ENCODE measurements at places on chromosomes 1 and 21.

DNA sequence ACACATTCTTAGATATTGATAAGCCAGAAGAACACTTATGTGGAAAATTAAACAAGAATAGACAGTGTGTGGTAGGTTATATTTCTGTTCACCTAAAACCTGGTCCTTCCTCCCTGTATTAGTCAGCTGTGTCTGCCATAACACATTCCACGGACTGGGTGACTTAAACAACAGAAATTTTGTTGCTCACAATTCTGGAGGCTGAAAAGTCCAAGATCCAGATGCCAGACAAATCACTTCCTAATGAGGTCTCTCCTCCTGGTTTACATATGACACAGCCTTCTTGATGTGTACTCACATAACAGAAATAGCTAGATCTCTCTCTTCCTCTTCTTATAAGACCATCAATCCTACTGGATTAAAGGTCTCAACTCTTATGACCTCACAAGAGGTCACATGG is 25.7 kb downstream of the JMJD4 start:
- no peak for DNase-seq

GRCh38 chr1:92655197-92655801 is 129.6 kb downstream of the EVI5 start:
- DNase-seq = no peak

DNA sequence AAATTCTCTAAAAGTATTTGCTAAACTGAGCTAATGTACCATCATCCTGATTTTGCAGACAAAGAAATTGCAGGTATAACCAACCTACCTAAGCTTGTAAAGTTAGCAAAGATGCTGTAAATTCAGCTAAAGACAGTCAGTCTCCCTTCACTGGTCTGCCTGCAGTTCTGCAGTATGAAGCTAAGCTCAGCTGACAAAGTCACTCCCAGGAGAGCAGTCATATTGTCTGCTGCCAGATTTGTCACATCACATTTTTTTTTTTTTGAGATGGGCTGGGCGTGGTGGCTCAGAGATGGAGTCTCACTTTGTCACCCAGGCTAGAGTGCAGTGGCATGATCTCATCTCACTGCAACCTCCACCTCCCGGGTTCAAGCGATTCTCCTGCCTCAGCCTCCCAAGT is 8.9 kb upstream of the CMPK1 start:
- DNase-seq = no peak

- no peak for DNase-seq
Observed at GRCh38 chr1:109314795-109315194, 8.0 kb upstream of the MYBPHL start.

DNA sequence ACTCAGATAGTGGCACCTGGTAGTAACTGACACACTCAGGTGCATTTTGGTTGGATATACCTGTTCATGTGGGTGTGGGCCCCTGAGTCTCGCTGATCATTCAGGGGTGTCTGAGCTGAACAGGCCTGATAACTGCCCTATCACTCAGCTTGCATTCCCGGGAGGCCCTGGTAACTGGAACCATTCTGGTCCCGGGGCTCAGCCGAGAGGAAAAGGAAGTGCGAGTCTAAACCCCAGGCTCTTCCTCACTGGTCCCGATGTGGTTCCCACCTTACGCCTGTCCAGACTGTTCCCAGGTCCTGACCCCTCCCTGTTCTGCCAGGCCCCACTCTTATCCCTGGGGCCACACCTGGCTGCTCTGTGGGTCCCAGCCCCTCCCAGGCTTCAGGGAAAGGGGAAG is 11.7 kb upstream of the CDK18 start:
- no peak for DNase-seq

DNA sequence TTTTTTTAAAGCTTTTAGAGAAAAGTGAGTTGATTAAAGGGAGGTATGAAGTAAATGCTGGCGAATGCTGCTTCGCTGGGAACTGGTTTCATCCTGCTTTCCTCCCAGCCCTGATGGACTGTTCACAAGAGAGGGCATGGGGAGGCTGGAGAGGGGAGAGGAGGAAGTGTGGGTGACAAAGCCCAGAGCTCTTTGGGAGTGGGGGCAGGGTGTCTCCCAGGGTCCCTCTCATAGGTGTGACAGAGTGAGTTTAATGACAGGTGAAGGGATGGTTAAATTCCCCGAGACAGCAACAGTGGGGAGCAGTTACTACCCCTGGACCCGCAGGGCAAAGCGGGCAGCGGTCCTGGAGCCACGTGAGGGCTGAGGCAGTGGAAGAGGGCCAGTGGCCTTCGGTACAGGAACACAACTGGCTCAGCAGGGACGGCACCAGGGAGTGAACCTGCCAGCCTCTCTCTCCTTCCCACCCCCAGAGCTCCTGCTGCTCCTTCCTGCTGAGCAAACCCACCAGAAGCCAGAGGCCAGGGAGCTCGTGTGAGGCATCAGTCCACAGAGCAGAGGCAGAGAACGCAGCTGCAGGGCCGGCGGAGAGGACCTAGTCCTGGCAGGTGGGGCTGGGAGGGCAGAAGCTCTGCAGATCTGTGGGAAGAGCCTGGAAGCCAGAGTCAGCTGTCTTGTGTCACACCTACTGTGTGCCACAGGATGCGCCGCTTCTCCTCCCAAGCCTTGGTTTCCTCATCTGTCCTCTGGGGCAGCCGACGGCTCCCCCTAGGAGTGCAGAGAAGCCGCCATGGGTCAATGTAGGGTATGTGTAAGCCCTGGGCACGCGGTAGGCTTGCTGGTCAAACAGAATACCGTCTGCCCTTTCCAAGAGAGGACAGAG is 20.9 kb upstream of the LRP8 start:
- no peak for DNase-seq

GRCh38 chr21:37074197-37074510 is 1.1 kb downstream of the TTC3 start:
- DNase-seq = no peak

GRCh38 chr1:222898191-222898527 is 83.3 kb downstream of the DISP1 start:
- DNase-seq = no peak

DNA sequence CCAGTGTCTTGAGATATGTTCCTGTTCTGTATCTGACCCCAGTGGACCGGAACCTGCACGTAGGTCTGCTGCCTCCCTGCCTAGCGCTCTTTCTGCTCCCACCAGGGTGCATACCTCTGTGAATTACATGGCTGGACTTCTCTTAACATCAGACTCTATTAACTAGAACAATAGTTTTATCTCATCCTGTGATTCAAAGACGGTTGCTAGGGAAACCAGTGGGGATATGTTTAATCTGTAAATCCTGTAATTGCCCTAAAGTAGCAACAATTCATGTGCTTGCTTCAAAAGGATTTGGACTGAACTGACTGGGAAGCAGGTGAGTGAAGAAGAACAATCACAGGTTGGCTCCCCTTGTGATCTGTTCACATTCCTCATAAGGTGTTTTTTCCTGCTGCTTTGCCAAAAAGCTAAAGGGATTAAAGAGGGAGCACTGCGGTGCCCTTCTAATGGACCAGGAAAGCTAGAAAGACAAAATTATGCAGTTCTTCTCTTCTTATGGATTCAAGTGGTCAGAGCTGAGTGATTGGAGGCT is 52.7 kb upstream of the DIRAS3 start:
- no peak for DNase-seq

DNA sequence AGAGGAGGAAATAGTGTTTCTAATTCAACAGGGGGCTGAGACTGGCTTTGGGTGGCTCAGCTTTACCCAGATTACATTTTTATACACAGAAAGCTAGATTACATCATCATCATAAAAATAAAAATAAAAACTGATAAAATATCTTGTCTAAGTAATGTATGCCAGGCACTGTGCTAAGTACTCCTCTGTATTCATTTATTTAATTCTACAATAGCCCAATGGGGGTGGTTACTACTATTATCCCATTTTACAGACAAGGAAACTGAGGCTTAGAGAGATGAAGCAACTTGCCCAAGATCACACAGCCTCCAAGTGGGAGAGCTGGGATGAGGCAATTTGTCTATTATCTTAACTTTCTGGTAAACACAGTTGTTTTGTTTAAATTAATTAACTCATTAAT is 62.3 kb upstream of the ECE1 start:
- no peak for DNase-seq

GRCh38 chr1:25170439-25170838 is 61.9 kb downstream of the SYF2 start:
- DNase-seq = no peak

- DNase-seq = no peak
Observed at GRCh38 chr21:35824136-35824535, 236.2 kb downstream of the SETD4 start.

DNA sequence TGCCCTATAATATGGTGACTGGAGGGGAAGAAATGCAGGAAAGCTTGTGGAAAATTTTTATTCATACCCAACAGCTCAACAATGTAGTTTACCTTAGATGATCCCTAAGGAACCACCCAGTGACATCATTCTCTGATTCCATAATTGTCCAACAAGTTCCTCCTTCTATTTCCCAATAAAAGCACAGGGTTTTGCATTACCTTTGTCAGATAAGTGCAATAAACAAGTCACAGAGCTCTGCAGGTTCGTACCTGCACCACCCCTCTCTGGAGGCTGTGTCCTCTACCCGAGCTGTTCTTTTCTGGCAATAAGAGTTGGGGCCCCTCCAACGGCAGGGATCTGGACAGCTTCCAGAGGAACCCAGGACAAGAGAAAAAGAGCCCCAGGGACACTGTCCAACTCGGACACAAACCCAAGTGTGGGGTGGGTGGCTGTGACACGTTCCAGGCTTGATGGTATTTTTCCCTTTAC is 38.8 kb downstream of the RCAN1 start:
- no peak for DNase-seq

GRCh38 chr1:222047366-222047765 is 305.5 kb upstream of the DUSP10 start:
- no peak for DNase-seq

- no peak for DNase-seq
Observed at GRCh38 chr21:17461582-17461981, 51.3 kb upstream of the CXADR start.

GRCh38 chr1:174204697-174205308 is 45.5 kb downstream of the RABGAP1L start:
- peak; percentile 20 for DNase-seq

DNA sequence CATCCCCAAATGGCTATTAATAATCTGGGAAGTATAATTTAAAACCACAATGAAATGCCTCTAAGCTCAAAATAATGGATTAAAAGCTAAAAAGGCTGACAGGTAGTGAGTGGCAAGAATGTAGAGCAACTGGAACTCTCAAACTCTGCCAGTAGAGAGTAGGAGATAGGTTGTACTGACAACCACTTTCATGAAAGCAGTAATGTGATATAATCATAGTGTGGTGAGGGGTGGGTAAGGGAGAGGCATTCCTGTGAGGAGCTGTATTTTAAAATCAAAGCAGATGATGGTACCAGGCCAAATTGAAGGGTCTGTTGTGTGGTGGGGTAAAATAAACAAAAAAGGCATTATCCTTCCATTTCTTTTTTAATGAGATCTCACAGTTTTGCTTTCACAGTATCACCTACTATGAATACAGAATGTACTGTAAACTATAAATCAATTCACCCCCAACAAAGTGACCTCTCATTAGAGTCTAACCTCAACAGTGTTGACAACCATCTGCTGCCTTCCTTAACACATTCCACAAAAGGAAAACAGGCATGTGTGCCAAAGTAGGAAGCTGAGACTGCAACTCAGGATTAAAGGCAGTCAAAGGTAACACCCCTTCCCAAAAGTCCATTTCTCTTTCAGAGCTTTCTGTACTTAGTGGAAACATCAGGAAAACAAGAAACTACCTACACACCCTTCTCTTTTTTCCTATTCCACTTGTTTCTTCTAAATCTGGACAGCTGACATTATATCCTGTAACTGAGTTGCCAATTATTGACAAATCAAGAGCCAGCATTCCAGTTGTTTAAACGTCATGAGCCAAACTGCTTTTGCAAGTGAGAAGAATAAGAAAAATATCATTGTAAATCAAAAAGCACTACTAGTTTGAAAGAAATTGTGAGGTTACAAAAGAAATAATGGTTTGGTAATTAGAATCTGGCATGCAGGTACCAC is 130.8 kb downstream of the FAF1 start:
- no peak for DNase-seq

DNA sequence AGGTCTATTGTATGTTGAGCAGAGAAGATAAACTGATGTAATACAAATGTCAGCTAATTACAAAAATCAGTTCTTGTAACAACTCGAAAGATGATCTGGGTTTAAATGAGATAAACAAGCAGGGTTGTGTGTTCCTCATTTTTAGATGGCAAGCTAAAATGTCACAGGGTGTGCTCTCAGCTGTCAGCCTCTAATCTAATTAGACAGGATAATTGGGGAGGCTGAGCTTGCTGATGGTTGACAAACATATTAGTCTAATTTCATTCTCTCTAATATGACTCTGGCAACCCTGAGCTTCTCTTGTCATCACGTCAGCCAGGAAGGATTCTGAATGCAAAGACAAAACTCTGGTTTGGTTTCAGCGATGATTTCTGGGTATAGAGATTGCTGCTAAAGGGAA is 335.3 kb upstream of the KAZN start:
- no peak for DNase-seq

GRCh38 chr1:36285443-36286101 is 20.6 kb upstream of the SH3D21 start:
- peak; percentile 92 for DNase-seq

DNA sequence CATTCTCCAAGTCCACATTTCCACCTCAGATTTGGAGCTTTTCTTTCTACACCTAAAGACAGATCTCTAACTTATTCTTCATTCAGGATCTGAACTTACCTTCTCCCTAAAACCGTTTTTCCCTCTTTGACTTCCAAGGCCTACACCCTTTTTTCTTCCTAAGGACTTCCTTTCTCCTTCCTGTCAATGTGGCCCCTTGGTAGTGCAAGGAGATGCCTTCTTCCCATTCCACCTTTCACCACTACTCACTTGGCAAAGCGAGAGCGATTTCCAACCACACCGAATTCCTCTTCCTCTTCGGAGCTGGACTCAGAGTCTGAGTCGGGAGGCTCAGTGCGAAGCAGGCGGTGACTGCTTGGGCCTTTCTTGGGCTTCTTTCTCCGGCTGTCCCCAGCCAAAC is 1.3 kb downstream of the EFCAB14 start:
- DNase-seq = no peak
